Immature natural killer cell (primary cell): ENCODE measurements at places on chromosomes 7 and 10. TPM values are rescaled to one million over a fixed set of nuclear protein-coding genes. Genes with fewer than 3 reads are reported as not detected.

Gene CUX1
- 12.5 TPM for polyA plus RNA-seq

Gene CPVL
- polyA plus RNA-seq, result 60.4 TPM

Gene PNLIPRP3
- not detected for polyA plus RNA-seq

Gene SUPV3L1
- 18.0 TPM for polyA plus RNA-seq

Gene AKR1C2
- polyA plus RNA-seq, result not detected

Gene UPK3B
- polyA plus RNA-seq, result not detected

Gene ACTR3C
- polyA plus RNA-seq, result 3.6 TPM

Gene CALHM2
- 72.6 TPM for polyA plus RNA-seq

Gene PFKFB3
- polyA plus RNA-seq, result 3.2 TPM

Gene GSTO2
- polyA plus RNA-seq, result 1.6 TPM

Gene LRRC4
- polyA plus RNA-seq, result not detected

Gene SLC39A12
- polyA plus RNA-seq, result not detected
